ENCODE measurements at places on chromosomes 12 and 14.
A peak's percentile ranks its signal among the peaks of the same experiment; 100 is the strongest.

DNA sequence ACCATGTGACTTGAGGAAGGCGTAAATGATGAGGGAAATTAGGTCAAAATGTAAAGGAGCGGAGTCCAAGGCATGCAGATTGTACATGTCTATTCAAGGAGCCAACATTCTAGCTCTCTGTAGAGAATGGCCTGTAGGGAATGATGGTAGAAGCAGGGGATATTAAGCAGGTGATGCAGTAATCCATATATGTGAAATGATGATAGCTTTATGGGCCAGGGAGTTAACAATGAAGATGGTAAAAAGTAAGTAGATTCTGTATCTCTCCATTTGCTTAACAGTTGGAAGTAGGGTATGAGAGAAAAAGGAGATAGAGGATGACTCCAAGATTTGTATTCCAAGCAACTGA lies 33.4 kb downstream of the ARHGAP5 start:
- no peak for DNase-seq

DNA sequence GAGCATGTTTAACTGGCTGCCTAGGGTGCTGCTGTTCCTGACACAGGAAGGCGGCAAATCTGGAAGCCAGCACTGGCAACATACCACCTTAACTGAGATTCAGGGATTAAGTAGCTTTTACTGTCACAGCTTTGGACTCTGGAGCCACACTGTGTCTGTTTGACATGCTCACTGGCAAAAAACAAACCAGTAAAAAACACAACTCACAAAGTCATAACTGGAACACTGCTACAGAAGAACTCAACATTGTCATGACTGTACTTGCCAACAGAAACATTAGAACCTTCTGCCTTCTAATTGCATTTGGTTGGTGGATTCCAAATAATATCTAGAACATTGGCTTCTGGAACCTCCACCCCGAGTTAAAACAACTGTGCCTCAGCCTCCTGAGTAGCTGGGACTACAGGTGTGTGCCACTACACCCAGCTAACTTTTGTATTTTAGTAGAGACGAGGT lies 117.6 kb downstream of the TTC6 start:
- no peak for DNase-seq

GRCh38 chr14:55000381-55000780 lies 26.5 kb downstream of the WDHD1 start:
- DNase-seq: no peak

DNA sequence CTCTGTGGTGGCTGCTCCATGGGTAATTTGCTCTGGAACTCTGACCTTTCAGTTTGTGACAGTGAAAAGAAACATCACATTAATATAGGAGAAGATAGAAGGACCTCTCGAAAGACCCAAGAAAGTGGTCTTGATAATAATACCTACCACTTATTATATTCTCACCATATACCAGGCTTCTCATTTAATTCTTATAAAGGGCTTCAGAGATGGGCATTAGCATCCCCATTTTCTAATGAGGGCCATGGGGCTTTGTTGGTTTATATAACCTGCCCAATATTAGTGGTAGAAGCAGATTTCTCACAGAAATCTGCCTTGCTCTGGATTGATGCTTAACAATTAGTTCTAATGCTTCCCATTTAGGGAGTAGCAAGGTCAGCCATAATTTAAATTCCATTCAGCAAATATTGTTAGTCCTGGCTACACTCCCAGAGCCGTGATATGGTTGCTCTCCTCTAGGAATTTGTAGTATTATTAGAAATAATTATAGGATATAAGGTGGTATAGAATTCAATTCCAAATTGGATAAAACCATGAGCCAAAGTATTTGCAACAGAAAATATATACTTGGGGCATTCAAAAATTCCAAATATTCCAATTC lies 7.4 kb upstream of the AMIGO2 start:
- DNase-seq: no peak

DNA sequence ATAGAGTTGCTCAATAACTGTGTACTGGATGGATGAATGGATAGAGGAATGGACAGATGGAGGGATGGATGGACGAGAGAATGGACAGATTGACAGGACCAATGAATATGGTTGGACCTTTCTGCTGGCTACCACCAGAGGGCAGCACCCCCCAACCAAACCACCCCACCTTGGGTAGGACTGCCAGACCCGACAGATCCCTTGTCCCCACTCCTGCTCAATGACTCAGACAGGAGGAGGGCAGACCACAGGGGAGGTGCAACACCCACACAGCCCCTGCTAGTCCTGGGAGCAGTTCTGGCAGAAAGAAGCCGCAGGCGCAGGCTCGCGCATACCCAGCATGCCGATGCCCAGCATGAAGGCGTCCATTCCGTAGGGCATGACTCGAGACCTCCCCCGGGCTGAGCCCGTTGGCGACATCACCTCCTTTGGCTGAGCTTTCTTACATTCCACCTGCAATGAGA lies 12.4 kb downstream of the MSI1 start:
- peak; percentile 78 for DNase-seq

DNA sequence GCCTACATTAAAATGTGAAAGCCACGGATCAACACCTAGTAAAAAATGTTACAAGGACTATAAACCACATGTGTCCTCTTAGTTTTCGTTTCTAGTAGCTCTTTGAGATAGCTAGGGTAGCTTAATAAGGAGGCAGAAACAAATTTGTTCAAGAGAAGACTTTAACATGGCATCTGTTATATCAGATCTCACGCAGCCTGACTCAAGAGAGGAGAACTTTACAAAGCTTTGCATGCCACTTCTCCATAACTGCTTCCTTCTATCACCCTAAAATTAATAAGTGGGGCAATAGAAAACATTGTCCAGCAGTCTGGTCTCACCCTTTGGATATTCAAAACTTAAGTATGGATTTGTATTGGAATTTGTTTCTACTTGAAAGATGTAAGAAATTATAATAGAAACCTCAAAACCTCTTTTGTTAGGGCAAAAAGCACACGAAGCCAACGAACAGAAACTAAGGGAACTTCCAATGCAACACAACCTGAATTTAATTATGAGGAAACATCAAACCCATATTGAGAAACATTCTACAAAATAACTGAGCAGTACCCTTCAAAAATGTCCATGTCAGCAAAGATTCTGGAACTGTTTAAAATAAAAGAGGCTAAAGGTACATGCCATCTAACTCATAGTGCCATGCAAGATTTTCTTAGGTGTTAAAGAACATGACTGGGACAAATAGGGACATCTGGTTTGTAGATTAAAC lies 194.8 kb downstream of the LRIG3 start:
- no peak for DNase-seq

DNA sequence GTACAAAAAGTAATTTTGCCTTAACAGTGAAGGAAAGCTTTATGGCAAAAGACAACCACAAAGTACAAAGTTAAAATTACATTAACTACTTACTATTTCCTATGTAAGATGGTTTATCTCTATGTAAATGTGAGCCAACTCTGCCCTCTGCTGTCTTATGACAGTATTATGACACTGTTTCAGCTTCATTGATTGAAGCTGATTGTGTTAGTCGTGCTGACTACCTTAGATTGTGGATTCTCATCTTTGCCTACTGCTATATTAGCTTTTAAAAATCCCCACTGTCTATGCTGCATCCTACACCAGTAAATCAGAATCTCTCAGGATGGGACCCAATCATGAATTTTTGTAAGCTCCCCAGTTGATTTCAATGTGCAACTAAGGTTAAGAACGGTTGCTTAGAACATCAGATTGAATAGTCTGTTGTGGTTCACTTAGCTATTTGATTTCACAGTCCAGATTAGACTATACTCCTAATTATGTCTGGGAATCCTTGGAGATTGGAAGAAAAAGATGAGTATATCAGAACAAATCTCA lies 12.2 kb upstream of the SPTB start:
- DNase-seq: no peak

- no peak for DNase-seq
Observed at GRCh38 chr12:41409628-41410027, 221.5 kb downstream of the PDZRN4 start.

- DNase-seq: no peak
Observed at GRCh38 chr12:14408208-14408607, 42.7 kb downstream of the ATF7IP start.

DNA sequence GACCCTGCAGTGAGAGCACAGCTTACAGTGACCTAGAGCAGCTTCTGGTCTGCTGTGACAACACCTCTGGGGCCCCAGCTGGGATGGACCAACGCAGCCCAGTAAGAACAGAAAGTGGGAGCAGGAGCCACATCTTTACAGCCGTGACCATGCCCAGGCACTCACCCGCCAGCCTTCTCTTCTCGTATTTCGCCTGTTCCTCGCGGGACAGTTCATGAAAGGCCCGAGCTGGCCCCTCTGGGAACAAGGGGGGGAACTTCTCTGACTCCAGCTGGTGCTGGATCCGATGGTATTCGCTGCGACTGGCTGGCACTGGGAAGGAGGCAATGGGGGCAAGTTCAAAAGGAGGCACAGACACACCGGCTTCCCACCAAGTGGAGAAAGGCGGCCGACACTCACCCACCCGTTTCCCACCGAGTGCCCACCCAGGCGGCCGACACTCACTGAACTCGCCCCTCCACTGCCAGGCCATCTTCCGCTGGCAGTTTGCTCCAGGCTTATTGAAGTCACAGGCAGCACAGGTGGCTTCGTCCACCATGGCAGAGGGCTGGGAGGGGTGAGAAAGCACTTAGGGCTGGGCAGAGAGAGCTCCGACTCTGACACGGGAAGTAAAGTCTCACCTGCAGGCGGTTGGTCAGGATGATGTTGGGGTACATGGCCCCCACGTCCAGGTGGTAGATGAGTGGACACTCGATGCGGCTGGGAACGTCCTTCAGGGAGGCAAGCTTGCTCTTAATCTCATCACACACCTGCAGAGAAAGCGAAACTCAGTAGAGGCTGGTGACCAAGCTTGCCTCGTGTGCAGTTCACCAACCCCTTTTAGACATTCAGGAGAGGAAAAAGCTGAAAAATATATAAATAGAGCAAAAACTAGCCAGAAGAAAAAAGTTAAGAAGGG lies 18.7 kb downstream of the POLE start:
- DNase-seq: no peak

DNA sequence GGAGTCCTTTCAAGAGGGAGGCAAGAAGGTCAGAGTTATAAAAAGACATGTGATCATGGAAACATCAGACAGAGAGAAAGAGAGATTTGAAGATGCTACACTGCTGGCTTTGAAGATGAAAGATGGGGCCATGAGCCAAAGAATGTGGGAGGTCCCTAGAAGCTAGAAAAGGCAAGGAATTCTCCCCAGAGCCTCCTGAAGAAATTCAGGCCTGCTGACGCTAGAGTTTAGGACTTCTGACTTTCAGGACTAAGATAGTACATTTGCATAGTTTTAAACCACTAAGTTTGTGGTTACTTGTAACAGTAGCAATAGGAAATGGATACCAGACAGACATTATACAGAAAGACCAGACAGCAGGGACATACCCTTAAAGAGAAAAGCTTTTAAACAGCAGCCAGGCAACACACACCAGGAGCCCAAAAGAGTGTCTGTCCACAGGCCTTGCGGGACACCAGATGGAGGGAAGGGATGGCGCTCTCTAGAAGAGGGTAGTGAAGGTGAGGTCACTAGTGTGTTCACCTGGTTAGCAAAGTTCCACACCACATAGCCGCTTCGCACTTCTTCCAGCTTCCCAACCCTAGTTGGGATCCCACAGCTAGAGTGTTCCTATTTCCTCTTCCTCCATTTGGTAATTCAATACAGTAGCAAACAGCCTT lies 29.7 kb upstream of the CEBPE start:
- DNase-seq: no peak

DNA sequence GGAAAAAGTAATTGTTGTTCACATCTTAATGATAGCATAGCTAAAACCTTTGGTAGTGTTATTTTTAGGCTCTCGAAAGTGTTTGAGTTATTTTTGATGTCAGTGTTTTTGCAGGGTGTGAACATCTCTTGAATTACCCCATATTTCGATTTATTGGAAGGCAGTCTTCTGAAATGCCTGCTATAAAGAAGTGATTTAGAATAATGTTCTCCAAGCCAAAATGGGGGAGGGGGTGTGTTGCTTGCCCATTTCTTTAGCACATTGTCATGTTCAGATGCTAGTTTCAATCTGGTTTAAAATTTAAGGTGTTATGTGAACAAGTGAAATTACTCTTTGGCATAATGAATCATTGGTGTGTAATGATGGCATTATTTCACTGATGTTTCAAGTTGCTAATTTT lies 110.6 kb downstream of the SYNE2 start:
- DNase-seq: no peak

DNA sequence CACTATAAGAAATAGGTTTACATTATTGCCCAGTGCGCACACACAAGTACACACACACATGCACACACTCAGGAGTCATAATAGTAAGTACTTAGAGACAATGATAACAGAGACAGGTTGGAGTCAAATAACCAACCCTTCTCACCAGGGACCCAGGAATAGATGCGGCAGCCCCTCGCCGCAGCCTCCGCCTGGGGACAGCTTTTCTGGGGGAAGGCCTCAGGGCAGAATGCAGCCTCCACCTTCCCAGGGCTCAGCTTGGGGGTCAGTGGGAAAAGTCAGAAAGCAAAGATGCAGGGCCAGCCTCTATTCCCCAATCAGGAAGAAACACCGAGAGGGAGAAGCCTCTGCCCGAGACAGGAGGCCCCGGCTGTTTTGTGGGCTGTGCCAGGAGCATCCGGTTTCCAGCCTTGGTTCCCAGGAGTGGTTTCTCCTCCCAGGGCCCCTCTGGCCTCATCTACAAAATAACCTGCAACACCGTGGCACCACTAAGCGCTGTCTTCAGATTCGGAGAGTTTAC lies 23.4 kb upstream of the EIF5 start:
- no peak for DNase-seq

DNA sequence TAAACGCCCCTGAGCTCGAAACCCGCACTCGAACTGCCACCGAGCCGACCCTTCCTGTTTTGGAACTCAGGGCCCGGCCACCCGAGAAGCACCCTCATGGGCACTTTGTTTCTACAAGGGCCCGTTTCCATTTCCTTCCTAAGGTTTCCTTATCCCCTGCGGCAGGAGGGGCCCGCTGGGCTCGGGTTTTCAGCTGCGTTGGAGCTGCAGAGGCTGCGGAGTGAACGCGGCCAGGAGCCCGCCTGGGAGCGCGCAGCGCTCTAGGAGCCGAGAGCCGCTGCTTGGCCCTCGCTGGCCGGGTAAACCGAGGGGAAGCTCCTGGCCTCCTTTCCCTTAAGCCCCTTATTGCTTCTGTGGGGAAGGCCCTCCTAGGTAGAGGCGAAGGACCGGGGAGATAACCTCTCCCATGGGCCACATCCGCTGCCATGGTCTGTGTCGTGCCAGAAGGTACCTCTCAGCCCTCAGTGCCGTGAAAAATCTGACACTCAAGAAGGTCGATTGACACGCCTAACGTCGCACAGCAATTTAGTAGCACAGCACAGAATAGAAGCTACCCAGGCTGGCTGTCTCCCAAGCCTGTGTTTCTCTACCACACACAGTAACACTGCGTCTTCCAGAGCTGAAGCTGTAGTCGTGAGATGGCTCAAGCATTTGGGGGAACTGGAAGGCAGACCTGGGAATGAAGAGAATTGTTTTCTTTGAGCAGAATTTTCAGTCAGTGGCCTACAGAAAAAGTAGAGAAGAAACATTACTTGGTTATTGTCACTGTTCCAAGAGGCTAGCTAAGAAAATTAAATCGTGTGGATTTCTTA lies 12.9 kb upstream of the CALM1 start:
- peak; percentile 68 for DNase-seq

All from activated CD4-positive, CD25-positive, alpha-beta regulatory T cell treated with anti-CD3 and anti-CD28 coated beads, Interleukin-2, amount 50 U/mL, for 72 hours (primary cell).